Activated naive CD8-positive, alpha-beta T cell treated with anti-CD3 and anti-CD28 coated beads, Interleukin-2, amount 50 U/mL, for 24 hours (primary cell): ENCODE measurements at places on chromosomes 12 and 14.
A peak's percentile ranks its signal among the peaks of the same experiment; 100 is the strongest.

DNA sequence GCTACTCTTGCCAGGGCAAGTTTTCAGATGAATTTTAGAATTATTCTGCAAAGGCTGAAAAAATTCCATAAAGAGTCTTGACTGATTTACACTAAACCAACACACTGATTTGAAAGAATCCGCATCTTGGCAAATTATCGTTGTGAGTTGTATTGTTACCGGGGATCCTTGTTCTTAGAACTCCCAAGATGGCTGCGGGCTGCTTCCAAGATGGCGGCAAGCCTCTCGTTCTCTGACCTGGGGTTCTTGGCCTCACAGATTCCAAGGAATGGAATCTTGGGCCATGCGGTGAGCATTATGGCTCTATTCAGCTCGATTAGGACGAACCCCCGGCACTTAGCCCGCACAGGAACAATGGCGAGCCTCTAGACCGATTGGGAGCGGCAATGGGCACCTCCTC lies 132.5 kb downstream of the ZNF664 start:
- peaks cover 2% of the 10 kb centered on the region for H3K27me3 ChIP-seq
- no peak overlapping the region for H3K27ac ChIP-seq
- H3K4me1 ChIP-seq: no peaks in the 10 kb centered on the region
- no peak for DNase-seq

DNA sequence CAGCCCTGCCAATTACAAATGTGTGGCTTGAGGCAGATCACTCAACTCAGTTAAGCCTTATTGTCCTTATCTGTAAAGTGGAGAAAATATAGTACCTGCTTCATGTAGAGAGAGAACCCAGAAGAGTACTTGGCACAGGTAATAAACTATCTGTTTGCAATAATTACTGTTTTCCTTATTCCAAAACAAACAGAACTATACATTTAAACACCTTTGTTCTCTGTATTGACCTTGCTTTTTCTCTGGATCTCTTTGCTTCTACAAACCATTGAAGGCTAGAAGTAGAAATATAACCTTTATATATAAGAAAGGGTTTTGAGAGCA lies 70.8 kb upstream of the SRSF5 start:
- peaks cover 2% of the 10 kb centered on the region for H3K36me3 ChIP-seq
- H3K27ac ChIP-seq: peak overlapping the region; percentile 67
- H3K4me1 ChIP-seq: peaks cover 82% of the 10 kb centered on the region
- H3K4me3 ChIP-seq: no peak overlapping the region
- no peak for DNase-seq

DNA sequence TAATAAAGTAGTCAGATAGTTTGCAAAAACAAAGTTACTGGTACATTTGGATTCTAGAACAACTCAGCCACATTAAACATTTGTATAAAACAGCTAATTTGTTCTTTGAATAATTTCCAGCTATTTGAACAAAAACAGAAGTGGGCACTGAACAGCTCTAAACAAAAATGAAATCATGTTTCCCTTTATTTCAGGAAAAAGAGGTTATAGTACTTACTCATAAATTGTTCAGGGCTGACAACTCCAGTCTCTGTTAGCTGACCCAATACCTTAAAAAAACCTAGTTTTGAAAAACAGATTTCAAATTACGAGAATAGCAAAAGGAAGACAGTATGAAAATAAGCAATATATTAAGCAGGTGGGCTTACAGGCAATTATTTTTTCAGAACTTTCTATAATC lies 8.2 kb downstream of the GNPNAT1 start:
- DNase-seq: no peak
- peaks cover 20% of the 10 kb centered on the region for H3K36me3 ChIP-seq
- no peaks in the 10 kb centered on the region for H3K27me3 ChIP-seq
- no peaks in the 10 kb centered on the region for H3K4me1 ChIP-seq
- H3K27ac ChIP-seq: no peak overlapping the region
- H3K4me3 ChIP-seq: no peak overlapping the region

DNA sequence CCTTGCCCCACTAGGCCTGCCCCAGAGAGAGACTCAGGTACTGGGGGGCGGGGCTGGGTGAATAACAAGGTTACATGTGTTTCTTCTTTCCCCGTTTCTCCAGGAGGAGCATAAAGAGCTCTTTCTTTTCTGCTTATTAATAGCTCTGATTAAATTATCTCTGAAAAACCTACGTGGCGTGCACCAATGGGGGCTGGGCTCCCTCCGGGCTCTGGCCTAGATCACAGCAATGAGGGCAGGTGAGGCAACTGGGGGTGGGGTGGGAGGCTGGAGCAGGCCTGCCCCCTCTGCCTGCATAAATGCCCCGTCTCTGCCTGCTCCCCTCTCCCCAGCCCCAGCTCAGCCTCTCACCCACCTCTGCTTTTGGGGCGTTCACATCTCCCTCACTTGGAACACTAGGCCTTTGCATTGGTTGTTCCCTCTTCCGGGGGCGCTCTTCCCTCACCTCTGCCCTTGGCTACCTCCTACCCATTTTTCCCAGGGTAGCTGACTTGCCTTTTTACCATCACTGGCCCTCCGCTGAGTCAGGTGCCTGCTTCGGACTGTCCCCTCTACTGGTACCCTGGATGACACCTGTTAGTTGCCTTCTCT lies 4.1 kb upstream of the FAM222A start:
- peaks cover 4% of the 10 kb centered on the region for H3K4me1 ChIP-seq
- H3K27me3 ChIP-seq: peaks cover 32% of the 10 kb centered on the region
- no peaks in the 10 kb centered on the region for H3K36me3 ChIP-seq
- DNase-seq: no peak
- no peak overlapping the region for H3K27ac ChIP-seq
